ENCODE measurements at places on chromosomes 2 and 18.
A peak's percentile ranks its signal among the peaks of the same experiment; 100 is the strongest.

- no peak for DNase-seq
Measured at GRCh38 chr2:30765191-30765590, 42.1 kb downstream of the CAPN13 start.

DNA sequence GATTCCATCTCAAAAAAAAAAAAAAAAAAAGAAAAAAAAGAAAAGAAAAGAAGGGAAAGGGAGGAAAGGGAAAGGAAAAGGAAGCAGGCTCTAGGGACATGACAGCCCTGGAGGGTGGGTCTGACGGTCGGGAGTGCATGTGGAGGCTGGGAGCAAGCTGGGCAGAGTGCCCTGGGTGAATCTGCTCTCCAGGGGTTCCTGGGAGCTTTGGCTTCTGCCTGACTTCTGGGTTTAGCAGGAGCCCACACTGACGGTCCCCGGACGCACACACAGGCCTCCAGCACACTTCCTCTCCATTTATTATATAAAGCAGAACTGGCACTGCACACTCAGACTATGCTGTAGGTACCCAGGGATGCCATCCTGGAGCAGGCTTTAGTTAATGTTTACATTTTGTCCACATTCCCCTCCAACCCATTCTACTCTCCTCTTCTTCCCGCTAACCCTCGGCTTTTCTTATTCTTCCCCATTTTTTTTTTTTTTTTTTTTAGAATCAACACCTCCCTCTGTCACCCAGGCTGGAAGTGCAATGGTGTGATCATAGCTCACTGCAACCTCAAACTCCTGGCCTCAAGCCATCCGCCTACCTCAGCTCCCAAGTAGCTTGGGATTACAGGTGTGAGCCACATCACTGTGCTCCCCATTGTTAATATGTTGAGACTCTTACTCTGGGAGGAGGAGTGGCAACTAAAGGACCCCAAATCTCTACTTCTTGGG lies 151.1 kb upstream of the SLC1A4 start:
- DNase-seq = no peak

DNA sequence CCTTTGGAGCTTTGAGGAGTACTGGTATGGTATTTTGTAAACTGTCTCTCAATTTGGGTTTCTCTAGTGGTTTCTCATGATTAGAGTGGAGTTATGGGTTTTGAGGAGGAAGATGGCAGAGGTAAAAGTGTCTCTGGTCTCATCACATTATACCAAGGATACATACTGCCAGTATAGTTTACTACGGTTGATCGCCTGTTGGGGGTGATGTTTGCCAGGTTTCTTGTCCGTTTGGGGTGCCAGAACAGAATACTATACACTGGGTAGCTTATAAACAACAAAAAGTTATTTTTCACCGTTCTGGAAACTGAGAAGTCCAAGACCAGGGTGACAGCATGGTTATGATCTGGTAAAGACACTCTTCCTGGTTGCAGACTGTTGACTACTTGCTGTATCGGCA lies 293.7 kb downstream of the NYAP2 start:
- DNase-seq = no peak

DNA sequence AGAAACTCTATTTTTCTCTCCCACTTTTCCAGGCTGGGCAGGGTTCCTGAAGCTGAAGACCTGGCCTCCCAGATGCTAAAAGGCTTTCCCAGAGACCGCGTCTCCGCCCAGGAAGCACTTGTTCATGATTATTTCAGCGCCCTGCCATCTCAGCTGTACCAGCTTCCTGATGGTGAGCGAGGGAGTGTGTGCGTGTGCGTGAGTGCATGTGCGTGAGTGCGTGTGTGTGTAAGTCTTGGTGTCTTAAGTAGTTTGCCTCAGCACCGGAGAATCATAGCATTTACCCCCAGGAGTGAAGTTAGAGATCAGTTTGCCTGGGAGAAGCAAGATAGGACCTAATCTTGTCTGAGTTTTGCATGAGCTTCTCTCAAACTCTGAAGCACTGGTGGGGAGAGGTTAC lies 73.7 kb downstream of the CDK15 start:
- DNase-seq = no peak

DNA sequence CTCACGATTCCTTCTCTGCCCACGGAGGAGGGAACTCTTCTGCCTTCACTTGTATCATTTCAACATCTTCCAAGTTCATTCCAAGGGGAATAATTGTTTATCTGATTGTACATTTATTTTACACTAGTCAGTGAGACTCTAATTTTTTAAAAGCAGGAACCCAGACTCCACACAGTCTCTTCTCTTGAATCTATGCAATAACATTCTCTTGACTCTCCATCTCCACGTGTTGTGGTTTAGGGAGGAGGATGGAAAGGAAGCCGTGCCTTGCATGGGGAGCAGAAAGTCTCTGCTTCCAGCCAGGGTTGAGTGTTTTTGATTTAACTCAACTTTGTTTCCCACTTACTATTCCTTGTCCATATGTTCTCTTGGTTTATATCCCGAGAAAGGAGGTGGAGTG lies 131.1 kb upstream of the RIOK3 start:
- DNase-seq = no peak

GRCh38 chr2:45892757-45893156 lies 241.3 kb downstream of the PRKCE start:
- DNase-seq = no peak

GRCh38 chr2:46943881-46944798 lies 28.5 kb upstream of the MCFD2 start:
- DNase-seq = peak; percentile 66

DNA sequence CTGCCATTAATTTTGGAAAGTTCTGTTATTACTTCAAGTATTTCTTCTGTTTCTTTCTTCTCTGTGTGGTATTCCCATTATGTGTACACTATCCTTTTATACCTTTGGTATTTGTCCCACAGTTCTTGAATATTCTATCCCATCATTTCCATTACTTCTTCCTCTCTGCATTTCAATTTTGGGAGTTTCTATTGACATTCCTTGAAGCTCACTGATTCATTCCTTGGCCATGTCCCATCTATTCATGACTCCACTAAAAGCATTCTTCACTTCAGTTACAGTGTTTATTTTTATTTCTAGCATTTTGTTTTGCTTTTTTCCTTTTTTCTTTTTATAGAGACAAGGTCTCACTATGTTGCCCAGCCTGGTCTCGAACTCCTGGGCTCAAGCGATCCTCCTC lies 30.3 kb downstream of the PROC start:
- no peak for DNase-seq

DNA sequence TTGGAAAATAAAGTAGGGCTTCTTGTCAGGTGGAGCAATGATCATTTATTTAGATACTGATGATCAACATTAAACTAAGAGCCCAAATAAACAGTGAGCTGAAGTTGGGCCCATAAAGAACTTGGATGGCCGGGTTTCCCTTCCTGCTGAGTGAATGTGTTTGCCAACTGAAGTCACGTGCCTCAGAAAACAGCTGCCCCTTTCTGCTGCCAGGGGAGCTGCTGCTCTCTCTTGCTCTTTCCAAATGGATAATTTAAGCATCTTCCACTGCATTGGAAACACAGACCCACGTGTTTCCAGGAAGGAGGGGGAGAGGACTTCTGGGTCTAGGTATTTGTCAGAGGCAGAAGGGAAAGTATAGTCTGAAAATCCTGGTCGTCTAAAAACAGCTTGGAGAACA lies 22.9 kb upstream of the NCKAP5 start:
- DNase-seq = no peak

DNA sequence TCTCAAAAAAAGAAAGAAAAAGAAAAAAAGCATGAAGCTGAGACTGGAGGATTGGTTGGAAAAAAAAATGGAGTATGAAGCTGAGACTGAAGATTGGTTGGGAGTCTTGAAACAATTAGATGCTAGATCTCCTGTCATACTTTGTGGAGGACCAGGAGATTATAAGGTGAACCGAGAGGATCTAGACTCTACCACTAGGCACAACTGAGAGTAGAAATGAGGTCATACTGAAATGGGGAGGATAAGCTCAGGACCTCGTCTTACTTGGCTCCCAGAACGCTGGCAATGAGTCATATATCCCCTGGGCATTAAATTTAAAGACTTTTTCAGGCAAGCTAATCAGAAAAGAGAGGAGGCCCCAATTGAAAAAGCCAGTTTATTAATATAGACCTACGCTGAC lies 3.3 kb upstream of the ORC2 start:
- no peak for DNase-seq

- DNase-seq = no peak
Measured at GRCh38 chr18:13999231-13999630, 83.9 kb upstream of the MC2R start.

- DNase-seq = no peak
Measured at GRCh38 chr2:221558107-221558506, 14.0 kb downstream of the EPHA4 start.

GRCh38 chr2:104866883-104867812 lies 13.2 kb downstream of the POU3F3 start:
- no peak for DNase-seq

DNA sequence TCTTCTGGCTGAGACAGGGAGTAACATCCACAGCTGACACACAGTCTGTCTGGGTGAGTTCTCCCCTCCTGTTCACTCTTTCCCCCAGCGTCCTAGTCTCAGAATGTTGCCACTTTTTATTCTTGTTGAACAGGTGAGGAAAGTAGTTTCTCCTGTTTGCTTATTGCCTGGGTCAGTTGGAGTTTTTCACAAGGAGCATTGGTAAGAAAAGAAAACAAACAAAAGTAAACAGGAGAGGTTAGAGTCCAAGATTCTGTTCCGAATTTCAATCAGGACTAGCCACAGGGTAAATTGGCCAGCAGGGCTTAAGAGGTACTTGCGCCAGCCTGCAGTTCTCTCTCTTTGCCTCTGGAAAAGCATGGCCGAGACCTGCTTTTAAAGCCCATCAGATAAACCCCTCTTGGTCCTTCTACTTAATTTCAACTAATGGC lies 255.0 kb upstream of the EPAS1 start:
- DNase-seq = no peak

GRCh38 chr2:44275927-44276303 lies 635 bp downstream of the SLC3A1 start:
- DNase-seq = no peak

DNA sequence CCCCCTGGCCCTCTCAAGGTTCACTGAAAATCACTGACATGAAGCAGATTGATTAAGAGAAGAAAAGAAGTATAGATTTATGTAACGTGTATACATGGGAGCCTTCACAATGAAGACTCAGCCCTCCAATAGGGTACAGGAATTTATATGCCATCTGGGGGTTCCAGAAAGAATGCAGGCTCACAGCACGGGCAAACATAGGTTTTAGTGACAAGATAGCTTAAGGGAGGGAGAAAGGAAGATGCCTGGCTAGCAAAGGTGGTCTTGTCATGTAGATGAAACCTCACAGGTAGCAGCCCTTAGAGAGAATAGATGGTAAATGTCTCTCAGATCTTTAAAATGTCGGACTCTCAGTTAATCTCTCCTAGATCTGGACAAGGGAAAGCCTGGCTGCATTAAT lies 173.9 kb downstream of the RNF152 start:
- no peak for DNase-seq

DNA sequence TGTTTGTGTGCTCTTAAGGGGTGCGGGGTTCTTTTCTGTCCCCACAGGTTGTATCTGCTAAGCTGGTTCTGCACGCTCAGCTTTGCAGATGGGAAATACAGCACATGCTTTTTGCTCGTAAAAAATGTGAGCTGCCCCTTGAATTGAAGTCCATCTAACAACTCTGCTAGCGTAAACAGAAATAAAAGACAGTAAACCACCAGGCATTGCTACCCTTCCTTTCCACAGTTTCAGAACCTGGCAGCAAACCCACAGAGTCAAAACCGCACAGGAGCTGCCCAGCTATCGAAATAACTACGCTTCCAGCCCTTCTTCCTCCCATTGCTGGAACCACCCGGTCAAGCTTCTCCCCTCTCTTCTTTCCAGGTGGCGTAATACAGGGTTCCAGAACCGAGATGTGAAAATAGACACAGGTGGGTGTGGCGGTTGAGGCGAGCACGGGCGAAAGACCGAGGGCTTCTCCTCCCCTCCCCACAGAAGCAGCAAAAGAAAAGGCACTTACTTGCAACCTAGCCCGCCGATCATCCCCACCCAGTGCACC lies 479 bp downstream of the SCN9A start:
- no peak for DNase-seq

- no peak for DNase-seq
Measured at GRCh38 chr2:181183878-181184542, 203.6 kb downstream of the UBE2E3 start.

GRCh38 chr2:232439758-232440135 lies 16.2 kb upstream of the ALPI start:
- DNase-seq = no peak

DNA sequence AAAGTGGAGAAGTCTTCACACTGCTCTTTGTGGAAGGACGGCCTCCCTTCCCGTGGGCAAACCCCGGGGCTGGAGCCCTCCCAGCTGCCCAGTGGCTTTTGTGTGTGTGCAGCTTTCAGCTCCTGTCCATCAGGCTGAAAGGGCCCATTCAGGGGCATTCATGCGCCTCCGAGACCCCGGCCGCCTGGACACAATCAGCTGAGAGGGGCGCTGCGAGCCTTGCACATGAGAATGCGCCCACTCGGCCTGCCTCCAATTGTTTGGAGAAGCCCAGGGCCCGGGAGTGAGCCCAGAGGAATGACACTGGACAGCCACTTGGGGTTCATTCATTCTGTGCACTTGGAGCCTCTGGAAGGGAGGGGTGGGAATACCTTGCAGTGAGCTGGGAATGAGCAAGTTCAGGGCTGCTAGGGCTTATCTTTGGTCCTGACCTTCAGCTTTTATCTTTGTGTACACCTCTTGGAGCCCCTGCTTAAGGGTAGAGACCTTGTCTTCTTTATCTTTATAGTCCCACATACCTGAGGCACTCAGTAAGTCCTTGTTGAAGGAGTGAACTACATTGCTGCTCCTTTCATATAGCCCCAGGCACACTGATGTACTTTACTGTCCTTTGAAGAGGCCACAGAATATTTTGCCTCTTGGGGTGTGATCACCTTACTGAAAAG lies 56.5 kb downstream of the TCF7L1 start:
- DNase-seq = no peak

DNA sequence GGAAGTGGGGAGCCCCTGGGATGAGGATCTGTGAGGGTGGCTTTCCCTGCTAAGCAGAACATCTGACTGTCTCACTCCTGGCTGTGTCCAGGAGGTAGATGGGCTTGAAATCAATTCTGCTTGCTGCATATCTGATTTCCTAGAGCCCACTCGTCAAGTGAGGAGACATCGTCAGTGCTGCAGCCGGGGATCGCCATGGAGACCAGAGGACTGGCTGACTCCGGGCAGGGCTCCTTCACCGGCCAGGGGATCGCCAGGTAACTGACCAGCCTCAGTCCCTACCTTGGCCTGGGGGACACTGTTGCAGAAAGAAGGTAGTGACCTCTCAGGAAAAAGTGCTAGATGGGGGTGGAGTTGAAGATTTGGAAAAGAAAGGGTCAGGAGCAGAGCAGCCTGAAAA lies 31.3 kb downstream of the CNGA3 start:
- DNase-seq = no peak

DNA sequence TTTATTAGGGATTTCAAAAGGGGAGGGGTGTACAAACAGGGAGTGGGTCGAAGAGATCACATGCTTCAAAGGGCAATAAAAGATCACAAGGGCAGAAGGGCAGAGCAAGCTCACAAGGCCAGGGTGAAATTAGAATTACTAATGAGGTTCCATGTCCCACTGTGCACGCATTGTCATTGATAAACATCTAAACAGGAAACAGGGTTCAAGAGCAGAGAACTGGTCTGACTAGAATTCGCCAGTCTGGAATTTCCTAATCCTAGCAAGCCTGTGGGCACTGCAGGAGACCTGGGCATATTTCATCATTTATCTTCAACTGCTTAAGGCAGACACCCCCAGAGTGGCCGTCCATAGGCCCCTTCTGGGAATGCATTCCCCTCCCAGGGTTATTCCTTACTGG lies 408.2 kb downstream of the ZNF804A start:
- DNase-seq = no peak
